ENCODE measurements at places on chromosomes 2 and 18. TPM values are rescaled to one million over a fixed set of nuclear protein-coding genes. Genes with fewer than 3 reads are reported as not detected.

DGUOK gene
- polyA plus RNA-seq: 152 TPM

MFF gene
- 128 TPM for polyA plus RNA-seq

MC4R gene
- polyA plus RNA-seq: not detected

MALT1 gene
- 29.4 TPM for polyA plus RNA-seq

FBXO41 gene
- polyA plus RNA-seq: 3.1 TPM

C1GALT1C1L gene
- not detected for polyA plus RNA-seq

UGT1A8 gene
- not detected for polyA plus RNA-seq

ATP5MC3 gene
- 1,103 TPM for polyA plus RNA-seq

REG1B gene
- polyA plus RNA-seq: not detected

SEPTIN10 gene
- polyA plus RNA-seq: 132 TPM

SLC11A1 gene
- 0.15 TPM for polyA plus RNA-seq

ACAA2 gene
- 140 TPM for polyA plus RNA-seq

CIB4 gene
- not detected for polyA plus RNA-seq

SPP2 gene
- not detected for polyA plus RNA-seq

CD28 gene
- not detected for polyA plus RNA-seq

UGT1A4 gene
- polyA plus RNA-seq: not detected

ITPRID2 gene
- polyA plus RNA-seq: 11.2 TPM

SERPINB4 gene
- not detected for polyA plus RNA-seq

KCNF1 gene
- not detected for polyA plus RNA-seq

PID1 gene
- polyA plus RNA-seq: not detected

CNTNAP5 gene
- polyA plus RNA-seq: not detected

R3HDM1 gene
- polyA plus RNA-seq: 52.5 TPM

CLEC4F gene
- polyA plus RNA-seq: not detected

ADRA2B gene
- not detected for polyA plus RNA-seq

MALL gene
- polyA plus RNA-seq: not detected

LRRC30 gene
- not detected for polyA plus RNA-seq

CNDP1 gene
- polyA plus RNA-seq: not detected

PPP1R1C gene
- not detected for polyA plus RNA-seq

IMPACT gene
- 1.0 TPM for polyA plus RNA-seq

PUM2 gene
- polyA plus RNA-seq: 27.4 TPM

OTOS gene
- not detected for polyA plus RNA-seq

GIGYF2 gene
- 38.3 TPM for polyA plus RNA-seq

PCARE gene
- polyA plus RNA-seq: not detected

PROKR1 gene
- not detected for polyA plus RNA-seq

SGO2 gene
- 55.2 TPM for polyA plus RNA-seq

ANKRD36B gene
- polyA plus RNA-seq: 11.5 TPM

DES gene
- not detected for polyA plus RNA-seq

CD207 gene
- polyA plus RNA-seq: not detected

TFCP2L1 gene
- 0.02 TPM for polyA plus RNA-seq

LPIN2 gene
- 15.5 TPM for polyA plus RNA-seq

GKN2 gene
- not detected for polyA plus RNA-seq

CXCR4 gene
- polyA plus RNA-seq: 55.7 TPM

INHBB gene
- not detected for polyA plus RNA-seq

RIT2 gene
- polyA plus RNA-seq: not detected

SCN9A gene
- polyA plus RNA-seq: 0.08 TPM

PLCD4 gene
- 0.67 TPM for polyA plus RNA-seq

PSD4 gene
- 25.9 TPM for polyA plus RNA-seq

DLGAP1 gene
- 3.3 TPM for polyA plus RNA-seq
